ENCODE measurements at places on chromosomes 5 and 9. TPM values are rescaled to one million over a fixed set of nuclear protein-coding genes. Genes with fewer than 3 reads are reported as not detected.

DNA sequence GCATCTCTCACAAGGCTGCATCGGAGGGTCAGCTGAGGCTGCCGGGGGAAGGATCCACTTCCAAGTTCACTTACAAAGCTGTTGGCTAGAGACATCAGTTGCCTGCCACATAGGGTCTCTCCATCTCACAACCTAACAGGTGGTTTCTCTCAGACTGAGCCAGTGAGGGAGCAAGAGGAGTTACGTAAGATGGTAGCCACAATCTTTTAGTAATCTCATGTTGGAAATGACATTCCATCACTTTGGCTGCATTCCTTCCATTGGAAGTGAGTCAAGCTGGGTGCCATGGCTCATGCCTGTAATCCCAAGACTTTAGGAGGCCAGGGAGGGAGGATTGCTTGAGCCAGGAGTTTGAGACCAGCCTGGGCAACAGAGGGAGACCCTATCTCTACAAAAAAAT is 7.4 kb upstream of the GRK6 start:
- no peak for DNase-seq

GRCh38 chr5:67897980-67898379 is 317.6 kb upstream of the PIK3R1 start:
- DNase-seq: no peak

DNA sequence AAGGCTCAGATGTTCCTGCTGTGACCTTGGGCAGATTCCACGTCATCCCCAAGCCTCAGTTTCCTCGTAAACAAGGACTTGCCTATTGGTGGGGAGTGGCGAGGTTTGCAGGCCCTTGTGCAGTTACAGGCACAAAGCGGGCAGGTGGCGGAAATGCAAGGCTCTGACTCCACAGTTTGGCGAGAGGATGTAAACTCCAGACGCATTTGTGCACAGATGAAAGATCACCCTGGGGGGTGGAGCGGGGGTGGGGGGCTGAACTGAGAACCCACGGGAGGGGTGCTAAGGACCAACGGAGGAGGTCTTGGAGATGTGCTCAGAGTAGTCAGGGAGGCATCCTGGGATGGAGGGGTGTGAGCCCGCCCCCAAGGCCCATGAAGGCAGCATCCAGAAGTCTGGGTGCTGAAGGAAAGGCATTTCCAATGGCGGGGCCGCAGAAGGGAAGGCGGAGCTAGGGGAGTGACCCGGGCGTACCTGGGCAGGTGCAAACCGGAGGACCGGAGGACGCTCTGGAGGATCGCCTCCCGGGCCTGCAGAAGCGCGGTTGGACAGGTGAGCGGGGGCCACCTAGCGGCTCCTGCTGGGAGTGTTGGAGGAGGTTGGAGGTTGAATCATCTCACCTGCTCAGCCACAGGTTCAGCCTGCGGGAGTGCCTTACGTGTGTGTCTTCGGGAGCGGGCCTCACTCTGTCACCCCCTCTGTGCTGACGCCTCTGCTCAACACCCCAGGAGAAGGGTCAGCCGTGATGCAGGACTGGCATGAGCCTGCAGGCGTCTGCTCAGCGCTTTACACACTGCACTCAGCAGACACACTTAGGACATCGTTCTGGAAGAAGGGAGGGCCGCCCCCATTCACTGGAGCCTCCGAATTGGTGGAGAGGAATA is 1.9 kb upstream of the FIBCD1 start:
- peak; percentile 86 for DNase-seq

- no peak for DNase-seq
Measured at GRCh38 chr5:25744908-25745307, 1100.1 kb upstream of the CDH10 start.

DNA sequence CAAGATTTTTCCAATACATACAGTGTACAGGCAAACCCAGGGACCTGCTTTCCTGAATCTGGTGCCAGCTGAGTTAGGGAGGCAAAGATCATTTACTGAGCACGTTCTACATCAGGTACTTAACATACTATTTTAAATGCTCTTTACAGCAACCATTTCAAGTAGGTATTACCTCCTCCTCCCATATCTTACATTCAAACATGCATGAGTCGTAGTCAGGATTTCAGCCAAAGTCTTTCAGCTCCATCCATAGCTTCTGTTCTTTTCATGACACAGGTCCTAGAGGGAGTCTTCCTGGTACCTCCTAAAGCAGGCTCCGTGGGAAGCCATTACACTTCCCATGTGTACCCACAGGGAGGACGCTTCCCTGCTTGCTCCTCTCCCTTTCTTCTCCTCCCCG is 11.7 kb downstream of the KCNV2 start:
- DNase-seq: no peak

DNA sequence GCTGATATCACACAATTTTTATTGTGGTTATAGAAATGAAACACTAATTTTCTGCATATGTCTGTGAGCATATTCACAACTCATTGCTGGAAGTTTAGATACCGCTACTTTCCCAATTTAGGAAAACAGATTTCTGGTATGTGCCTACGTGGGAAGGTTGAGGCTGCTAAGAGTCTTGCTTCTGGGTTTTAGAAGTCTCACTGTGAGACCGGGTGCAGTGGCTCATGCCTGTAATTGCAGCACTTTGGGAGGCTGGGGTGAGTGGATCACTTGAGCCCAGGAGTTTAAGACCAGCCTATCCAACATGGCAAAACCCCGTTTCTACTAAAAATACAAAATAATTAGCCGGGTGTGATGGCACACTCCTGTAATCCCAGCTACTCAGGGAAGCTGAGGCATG is 39.6 kb downstream of the UBAP1 start:
- no peak for DNase-seq

URM1 gene
- 60.2 TPM for total RNA-seq

GRCh38 chr5:153755913-153756500 is 265.5 kb downstream of the GRIA1 start:
- DNase-seq: no peak

LCN1 gene
- not detected for total RNA-seq

PCDHA4 gene
- not detected for total RNA-seq

DNA sequence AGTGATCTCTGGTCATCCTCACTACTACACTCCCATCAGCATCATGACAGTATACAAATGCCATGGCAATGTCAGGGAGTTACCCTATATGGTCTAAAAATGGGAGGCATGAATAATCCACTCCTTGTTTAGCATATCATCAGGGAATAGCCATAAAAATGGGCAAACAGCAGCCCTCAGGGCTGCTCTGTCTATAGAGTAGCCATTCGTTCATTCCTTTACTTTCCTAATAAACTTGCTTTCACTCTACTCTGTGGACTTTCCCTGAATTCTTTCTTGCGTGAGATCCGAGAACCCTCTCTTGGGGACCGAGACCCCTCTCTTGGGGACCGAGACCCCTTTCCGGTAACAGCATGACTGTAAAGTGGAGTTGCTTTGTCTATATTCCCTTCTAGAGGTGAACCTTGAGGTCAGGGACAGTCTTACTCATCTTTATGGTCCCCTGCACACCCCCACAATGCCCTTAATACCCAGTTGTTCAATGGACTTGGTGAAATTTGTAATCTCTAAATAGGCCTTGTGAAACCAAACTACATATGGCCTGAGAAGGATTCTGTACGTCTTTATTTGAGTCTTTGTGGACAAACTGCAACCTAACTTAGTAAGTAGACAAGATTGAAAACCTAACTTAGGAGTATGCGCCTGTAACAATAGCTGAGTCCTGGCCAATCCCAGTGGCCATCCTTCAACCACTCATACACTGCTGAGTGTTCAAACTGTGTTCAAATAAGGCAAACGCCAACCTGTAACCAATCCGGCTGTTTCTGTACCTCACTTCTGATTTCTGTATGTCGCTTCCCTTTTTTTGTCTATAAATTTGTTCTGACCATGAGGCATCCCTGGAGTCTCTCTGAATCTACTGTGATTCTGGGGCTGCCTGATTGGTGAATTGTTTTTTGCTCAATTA is 32.3 kb upstream of the UBTD2 start:
- no peak for DNase-seq

- DNase-seq: no peak
Measured at GRCh38 chr5:108079753-108080152, 302.1 kb downstream of the FBXL17 start.

TAS2R1 gene
- total RNA-seq: not detected

FLT4 gene
- 4.4 TPM for total RNA-seq

LCN2 gene
- total RNA-seq: not detected

DNA sequence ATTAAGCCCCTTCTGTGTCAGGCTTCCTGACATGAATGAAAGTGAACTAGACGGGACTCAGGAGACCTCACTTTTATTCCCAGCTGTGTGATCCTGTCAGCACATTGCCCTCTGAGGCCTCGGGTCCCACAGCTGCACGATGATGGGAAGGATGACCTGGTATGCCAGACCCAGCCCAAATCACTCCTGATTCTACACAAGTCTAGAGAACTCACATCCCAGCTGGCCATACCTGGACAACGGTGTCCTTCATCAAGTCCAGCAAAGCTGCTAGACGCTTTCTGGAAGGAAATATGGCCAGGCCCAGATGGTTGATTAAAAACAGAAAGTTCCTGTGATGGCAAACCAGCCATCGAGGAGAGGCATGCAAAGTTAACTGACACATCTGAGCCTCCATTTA is 118.0 kb upstream of the FSTL4 start:
- DNase-seq: no peak

DNA sequence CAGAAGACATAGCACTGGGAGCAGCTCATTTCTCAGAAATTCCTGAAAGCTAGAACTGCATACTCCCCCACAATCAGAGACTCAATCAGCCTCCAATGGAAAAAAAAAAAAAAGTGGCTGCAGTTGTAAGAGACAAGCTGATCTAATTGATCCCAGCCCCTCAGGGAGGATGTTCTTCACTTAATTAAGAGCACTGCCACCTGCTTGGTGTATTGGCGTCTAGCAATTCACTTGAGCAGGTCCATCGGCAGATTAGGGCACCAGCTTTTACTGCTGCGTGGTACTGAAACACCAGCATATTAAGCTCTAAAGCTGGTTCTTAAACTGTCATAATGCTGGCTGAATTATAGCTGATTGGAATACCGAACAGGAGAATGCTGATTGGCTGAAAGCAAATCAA is 1890.1 kb upstream of the WWC1 start:
- no peak for DNase-seq

All from activated CD8-positive, alpha-beta T cell treated with anti-CD3 and anti-CD28 coated beads for 36 hours (primary cell).